ENCODE measurements at places on chromosomes 16 and 17.
A peak's percentile ranks its signal among the peaks of the same experiment; 100 is the strongest.

DNA sequence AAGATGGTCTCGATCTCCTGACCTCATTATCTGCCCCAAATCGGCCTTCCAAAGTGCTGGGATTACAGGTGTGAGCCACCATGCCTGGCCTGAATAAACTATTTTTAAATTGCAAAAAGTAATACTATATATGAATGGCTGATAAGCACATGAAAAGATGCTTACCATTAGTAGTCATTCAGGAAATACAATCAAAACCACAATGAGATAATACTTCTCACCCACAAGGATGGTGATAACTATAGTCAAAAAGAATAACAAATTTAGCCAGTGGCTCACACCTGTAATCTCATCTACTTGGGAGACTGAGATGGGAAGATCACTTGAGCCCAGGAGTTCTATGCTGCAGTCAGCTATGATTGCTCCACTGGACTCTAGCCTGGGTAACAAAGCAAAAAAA lies 2.4 kb upstream of the TACO1 start:
- DNase-seq, result no peak

GRCh38 chr17:47802341-47803022 lies 19.1 kb downstream of the OSBPL7 start:
- no peak for DNase-seq

DNA sequence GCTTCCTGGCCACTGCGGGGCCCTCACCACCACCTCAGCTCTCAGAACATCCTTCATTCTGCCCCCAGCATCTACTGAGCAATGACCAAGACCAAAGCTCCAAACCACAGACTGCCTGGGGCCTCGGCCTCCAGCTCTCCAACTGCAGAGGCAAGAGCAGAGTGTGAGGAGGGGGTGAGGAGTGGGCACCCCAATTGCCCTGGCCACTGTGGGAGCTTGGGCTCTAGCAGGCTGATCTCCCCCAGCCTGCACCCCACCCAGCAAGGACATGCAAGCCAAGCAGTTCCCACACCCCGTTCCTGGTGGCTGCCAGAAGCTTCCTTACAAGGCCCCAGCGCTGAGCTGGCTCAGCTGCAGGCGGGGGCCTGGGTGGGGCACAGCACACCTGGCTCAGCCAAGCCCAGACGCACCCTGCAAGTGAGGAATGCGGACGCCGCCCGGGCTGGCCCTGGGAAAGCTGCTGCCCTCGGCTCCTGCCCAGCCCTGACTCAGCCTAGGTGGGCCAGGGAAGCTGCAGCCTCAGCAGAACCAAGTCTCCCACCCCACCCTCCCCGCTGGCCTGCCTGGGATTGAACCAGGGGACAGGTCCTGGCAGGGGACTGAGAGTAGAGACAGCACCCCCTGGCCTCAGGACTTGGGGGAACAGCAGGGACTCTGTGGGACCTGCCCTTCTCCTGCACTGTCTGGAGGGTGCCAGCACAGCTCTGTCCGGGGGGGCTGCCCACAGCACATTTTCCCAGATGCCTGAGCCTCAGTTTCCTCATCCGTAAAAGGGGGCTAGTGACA lies 29.7 kb upstream of the KRT17 start:
- no peak for DNase-seq

DNA sequence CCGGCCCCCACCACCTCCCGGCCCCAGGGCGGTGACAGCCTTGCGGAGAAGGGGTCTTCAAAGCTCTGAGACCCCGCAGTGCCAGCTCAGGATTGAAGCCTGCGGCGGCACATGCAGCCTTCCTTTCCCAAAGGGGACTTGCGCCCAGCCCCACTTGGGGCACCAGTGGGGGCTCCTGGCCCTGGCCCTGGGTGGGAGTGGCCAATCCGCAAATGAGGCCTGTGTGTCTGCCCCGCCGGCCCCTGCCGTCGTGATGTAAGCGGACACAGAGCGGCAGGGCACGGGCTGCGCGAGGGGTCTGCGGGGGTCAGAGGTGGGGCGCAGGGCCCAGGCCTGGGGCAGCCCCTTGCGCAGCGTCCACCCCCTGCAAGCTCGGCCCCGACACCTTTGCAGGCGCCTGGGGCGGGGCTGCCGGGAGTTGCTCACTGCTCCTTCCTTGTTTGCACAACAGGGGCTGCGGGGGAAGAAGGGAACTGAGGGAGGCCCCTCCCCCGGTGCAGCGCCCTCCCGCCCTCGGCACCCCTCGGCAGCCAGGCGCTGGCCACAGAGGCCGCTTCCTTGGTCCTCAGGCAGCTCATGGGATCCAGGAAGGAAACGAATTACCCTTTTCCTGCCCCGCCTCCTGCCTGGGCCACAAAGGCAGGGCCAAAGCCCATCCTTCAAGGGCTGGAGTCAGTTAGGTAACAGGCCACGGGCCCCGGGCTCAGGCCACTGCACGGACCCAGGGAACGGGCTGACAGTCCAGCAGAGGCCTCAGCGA lies 2.9 kb downstream of the SLC16A3 start:
- DNase-seq, result no peak

- DNase-seq, result no peak
These were observed 35.8 kb downstream of the CPD start for GRCh38 chr17:30414486-30414885.

DNA sequence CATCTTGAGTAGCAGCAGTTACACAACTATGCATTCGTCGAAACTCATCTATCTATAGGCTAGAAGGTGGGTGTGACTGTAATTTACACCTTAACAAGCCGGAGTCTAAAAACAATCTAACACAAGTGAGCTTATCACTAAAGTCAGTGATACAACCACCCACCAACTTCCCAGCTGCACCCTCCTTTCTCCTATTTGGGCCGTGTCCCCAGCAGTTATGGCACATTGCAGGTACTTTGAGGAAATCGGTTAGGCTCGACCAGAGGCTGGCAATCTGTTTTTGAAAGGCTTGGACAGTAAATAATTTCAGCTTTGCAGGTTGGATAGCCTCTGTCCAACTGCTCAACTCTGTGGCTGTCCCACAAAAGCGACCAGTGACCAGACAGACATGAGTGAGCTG lies 26.0 kb downstream of the USP22 start:
- no peak for DNase-seq

DNA sequence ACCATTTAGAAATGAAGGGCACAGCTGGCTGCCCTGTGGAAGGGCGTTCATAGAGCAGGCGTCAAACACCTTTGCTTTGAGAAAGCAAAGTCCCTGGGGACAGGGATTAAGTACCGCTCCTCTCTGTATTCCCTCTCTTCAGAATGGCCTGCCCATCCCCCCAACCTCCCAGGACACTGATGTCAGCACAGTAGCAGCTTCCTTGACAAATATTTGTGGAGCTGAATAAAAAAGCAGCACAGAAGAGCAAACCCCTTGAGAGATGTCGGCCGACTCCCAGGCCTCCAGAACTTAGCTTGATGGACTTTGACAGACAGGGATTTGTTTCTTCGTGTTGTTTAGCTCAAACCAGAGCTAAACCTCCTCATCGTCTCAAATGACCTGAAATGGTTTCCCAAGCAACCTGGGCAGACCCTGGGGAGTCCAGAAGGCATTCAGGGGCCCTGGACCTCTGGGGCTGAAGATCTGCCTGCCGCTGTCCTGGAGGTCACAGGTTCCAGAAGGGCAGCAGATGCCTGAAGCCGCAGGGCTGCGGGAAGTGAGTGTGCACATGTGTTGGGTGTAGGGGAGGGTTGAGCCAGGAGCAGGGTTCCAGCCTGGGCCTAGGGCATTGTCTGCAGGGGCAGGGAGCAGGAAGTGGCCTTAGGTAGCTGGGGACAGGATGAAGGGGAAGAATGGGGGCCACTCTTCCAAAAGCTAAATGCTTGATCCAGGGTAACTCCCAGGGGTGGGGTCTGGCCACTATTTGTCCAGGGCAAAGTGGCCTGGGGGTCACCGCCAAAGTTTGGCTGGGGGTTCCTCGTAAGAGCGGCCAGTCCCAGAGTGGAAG lies 42.3 kb upstream of the NKD1 start:
- no peak for DNase-seq

DNA sequence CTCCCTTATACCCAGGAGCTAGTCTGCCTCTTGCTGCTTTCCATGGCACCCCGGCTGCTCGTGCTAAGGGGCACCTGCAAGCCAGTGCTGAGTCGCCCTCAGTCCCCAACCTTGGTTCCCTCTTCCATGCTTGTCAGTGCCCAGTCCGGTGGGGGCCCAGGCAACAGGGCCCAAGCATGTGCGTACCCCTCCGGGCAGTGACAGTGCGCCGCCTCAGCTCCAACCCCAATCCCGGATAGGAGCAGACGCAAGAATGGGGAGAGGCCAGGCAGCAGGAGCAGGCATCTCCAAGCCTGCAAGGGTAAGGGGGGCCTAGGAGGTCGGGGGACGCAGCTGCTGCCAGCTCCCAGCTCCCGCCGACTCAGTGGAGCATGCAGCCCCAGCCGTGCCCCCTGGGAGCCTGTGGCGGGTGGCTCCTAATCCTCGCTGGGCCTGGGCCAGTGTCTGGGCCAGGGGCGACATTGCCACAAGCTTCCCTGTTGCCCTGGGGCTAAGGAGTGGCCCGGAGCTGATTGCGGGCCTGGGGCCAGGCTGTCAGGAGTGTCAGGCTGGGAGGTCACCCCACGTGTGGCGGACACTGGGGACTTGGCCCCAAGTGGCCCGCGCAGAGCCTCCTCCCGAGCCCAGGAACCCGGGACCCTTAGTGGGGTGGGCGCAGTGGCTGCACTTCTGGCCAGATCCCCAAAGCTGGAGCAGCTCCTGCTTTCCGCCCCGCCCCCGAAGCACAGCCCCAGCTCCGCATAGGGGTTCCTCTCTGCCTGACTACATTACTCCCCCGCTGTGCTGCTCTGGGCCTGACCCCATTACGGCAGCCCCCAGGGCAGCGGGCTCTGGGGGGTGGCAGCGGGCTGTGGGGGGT lies 9.8 kb downstream of the CPD start:
- DNase-seq, result no peak

- DNase-seq, result no peak
These were observed 415 bp upstream of the FOXF1 start for GRCh38 chr16:86509759-86510464.

GRCh38 chr16:80984124-80984892 lies 22.4 kb downstream of the CMC2 start:
- DNase-seq, result no peak

- DNase-seq, result no peak
These were observed 40.2 kb downstream of the TMEM235 start for GRCh38 chr17:78271419-78272170.

DNA sequence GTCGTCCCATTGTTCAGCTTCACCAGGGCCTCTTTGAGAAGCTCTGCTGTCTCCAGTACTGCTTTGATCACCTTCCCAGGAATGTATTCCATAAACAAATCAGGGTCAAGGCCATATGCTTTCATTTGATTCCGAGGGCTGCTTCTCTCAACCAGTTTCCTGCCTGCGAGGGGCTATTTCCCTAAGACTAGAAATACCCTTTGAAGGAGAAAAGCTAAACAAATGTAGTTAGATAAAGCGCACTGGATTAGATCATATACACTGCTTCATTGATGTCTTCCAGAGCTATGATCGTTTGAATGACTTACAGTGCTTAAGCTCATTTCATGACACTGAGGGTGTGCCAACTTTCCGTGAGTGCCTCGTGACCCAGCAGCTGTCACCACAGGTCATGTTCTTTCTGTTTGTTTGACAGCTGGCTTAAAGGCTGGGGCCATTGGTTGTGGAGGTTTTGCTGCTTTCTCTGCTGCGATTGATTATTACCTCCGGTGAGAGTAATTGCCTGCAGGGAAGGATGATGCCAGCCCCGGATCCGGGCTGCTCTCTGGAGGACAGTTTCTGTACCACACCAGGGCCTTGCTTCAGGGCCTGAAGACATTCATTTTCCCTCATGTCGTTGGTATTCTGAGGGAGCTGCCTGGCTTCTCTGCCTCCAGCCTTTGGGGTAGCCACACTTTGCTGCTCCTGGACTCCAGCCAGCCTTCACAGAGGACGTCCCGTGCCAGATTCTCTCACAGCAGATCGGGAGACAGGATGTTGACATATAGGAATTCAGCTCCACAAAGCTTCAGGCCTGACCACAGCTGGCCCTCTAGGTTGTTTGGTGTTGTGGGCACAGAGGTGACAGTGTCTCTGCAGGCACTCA lies 3.9 kb downstream of the TIMM22 start:
- DNase-seq, result no peak

GRCh38 chr16:3248596-3248995 lies 7.8 kb downstream of the MEFV start:
- no peak for DNase-seq

GRCh38 chr16:68072038-68072695 lies 13.0 kb upstream of the NFATC3 start:
- no peak for DNase-seq

- DNase-seq, result no peak
These were observed 352.7 kb downstream of the CA10 start for GRCh38 chr17:51805765-51806164.

- DNase-seq, result no peak
These were observed 2.2 kb downstream of the PIP4K2B start for GRCh38 chr17:38797158-38797490.

- DNase-seq, result no peak
These were observed 14.1 kb upstream of the NUDT16L1 start for GRCh38 chr16:4679156-4679849.

DNA sequence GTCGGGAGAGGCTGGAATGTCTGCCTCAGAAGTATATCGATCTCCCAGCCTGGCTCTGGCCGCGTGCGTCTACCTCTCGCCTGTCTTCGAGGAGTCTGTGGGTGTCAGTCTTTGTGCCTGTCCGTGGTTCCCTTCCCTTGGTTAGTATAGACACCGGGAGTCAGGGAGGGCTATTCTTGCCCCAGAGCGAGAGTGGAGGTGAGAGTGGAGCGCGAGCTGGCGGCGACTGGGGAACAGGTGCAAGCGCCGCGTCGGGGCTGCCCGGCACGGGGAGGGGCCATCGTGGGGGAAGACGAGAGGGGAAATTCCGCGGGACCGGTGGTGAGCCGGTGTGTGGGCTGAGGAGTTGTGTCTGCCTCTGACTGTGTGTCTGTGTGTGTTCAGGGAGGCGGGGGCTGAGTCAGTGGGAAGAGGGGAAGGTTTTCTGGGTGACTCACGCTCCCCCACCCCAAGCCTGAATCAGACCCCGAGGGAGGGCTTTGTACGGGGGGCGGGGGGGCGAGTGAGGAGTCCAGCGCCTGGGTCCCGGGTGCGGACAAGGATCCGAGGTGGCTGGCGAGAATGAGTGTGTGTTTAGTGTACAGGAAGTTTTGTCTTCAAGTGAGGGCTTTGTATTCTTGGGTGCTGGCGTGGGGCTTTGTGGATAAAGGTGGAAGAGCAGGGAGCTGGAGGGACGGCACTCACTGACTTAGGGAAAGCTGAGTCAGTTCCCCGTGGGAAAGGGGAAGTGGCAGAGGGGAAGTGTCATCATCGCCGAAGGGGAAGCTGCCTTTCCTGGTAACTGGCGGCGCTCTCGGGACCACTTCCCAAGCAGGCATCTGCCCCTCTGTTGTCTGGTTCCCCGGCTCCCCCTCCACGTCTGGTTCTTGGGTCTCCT lies 8.6 kb downstream of the KDM6B start:
- DNase-seq, result peak; percentile 92

DNA sequence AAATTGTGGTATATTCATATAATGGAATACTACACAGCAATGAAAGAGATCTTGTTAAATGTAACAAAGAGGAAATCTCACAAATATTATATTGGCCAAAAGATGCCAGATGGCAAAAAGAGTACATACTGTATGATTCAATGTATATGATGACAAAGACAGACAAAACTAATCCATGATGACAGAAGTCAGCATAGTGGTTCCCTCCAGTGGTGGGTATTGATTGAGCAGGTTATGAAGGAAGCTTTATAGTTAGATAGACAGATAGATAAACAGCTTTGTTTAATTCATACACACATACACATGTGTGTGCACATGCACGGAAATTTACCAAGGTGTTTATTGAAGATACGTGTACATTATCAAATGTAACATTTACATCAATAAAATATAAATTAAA lies 74.4 kb upstream of the SMIM36 start:
- DNase-seq, result no peak

Data from stimulated activated CD8-positive, alpha-beta memory T cell treated with anti-CD3 and anti-CD28 coated beads, Interleukin-4, amount 100 ng/mL, for 1 hour (primary cell).